ENCODE measurements at places on chromosomes 6 and 20. TPM values are rescaled to one million over a fixed set of nuclear protein-coding genes. Genes with fewer than 3 reads are reported as not detected.

The CALHM4 gene
- total RNA-seq = not detected

The LY86 gene
- total RNA-seq = 2.3 TPM

The TMX4 gene
- 26.5 TPM for total RNA-seq

The SGK1 gene
- total RNA-seq = 151 TPM

The MAS1 gene
- not detected for total RNA-seq

The UNC5CL gene
- total RNA-seq = 0.42 TPM

- no peaks in the 10 kb centered on the region for H3K27me3 ChIP-seq
- no peak overlapping the region for H3K4me3 ChIP-seq
- H3K27ac ChIP-seq = no peak overlapping the region
- H3K4me1 ChIP-seq = no peaks in the 10 kb centered on the region
Observed at GRCh38 chr6:97572943-97573342, 289.9 kb upstream of the MMS22L start.

DNA sequence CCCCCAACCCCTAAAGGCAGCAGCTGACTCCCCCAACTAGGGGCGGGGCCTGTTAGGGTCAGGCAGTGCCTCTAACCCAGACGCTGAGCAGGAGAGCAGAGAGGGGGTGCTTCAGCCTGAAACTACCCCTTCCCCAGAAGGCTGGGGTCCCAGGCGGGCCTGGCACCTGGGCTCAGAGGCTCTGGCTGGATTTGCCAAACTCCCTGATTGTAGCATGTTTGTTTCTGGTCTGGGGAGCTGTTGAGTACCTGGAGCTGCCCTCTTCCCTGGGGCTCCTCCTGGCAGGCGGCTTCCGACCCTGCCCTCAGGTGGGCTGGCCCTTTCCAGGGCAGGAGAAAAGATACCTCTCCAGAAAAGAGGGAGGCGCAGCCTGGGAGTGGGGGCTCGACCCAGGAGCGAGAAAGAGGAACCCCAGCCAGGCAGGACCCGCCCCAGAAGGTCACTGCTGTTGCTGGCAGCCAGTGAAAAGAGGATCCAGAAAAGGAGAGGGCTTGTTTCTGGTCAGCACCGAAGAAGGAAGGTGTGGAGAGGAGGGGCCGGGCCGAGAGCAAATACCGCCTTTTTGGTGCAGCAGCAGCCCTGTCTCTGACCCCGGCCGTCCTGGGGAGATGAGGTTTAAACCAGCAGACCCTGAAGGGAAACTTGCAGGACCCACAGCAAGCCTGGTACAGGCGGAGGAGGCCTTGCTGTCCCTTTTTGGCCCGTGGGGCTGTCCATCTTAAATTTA, 810 bp upstream of the ABHD16B start:
- H3K36me3 ChIP-seq = peaks cover 10% of the 10 kb centered on the region
- H3K4me1 ChIP-seq = peaks cover 36% of the 10 kb centered on the region
- H3K27ac ChIP-seq = no peak overlapping the region
- DNase-seq = no peak
- no peaks in the 10 kb centered on the region for H3K27me3 ChIP-seq

DNA sequence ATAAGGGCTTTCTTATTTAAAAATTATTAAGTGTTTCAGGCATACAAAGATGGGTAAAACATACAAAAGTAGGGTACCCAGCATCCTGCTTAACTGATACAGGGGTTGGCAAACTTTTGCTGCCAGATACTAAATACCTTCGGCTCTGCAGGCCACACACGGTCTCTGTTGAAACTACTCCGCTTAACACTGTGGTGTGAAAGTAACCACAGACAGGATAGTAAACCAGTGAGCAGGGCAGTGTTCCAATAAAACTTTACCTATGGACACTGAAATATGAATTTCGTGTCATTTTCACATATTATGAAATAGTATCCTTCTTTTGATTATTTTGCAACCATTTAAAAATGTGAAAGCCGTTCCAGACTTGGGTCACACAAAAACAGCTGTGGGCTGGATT, 92.4 kb downstream of the EYA2 start:
- H3K27me3 ChIP-seq = no peaks in the 10 kb centered on the region
- DNase-seq = no peak
- no peak overlapping the region for H3K27ac ChIP-seq
- H3K4me1 ChIP-seq = peaks cover 29% of the 10 kb centered on the region
- H3K4me3 ChIP-seq = no peak overlapping the region

DNA sequence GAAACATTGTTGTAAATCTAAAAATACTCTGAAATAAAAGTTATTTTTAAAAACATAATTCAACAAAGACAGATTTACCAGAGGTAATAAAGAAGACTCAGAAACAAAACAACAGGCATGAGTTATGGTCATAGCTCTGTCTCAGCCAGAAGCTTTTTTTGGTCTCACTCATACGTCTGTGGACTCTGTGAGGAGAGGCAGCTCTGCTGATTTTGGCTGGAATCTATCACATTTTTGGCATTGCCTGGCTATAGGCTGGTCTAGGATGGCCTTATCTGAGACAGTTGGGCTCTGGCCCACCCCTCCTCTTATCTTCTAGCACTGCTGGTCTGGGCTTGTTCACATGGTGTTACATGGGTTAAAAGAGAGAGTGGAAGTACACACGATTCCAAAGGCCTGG, 514.0 kb upstream of the BTBD3 start:
- H3K27me3 ChIP-seq = no peaks in the 10 kb centered on the region
- no peaks in the 10 kb centered on the region for H3K4me1 ChIP-seq
- no peak overlapping the region for H3K27ac ChIP-seq
- DNase-seq = no peak
- no peak overlapping the region for H3K4me3 ChIP-seq

GRCh38 chr6:101114703-101115102, 233.6 kb upstream of the ASCC3 start:
- no peaks in the 10 kb centered on the region for H3K27me3 ChIP-seq
- no peak overlapping the region for H3K27ac ChIP-seq
- no peak overlapping the region for H3K4me3 ChIP-seq
- H3K4me1 ChIP-seq = no peaks in the 10 kb centered on the region

GRCh38 chr20:61757678-61758563, 307.8 kb downstream of the TAF4 start:
- no peaks in the 10 kb centered on the region for H3K36me3 ChIP-seq
- H3K27ac ChIP-seq = no peak overlapping the region
- no peaks in the 10 kb centered on the region for H3K27me3 ChIP-seq

DNA sequence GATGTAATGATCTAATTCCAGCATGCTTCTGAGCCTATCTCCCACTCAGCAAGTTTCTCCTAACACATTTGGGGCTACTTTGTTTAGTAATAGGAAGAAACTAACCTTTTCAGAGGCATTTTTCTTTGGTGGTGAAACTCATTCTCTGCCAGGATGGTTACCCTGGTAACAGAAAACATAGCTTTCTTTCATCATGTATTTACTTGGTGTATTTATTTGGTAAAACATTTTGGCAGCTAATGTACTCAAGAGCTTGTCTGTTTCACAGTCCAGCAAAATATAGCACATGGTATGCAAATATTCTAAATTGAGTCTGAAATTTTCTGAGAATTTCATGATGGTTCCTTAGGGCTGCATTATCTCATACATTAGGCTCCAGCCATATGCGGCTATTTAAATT, 100.0 kb downstream of the SLC35B3 start:
- no peaks in the 10 kb centered on the region for H3K36me3 ChIP-seq
- peaks cover 9% of the 10 kb centered on the region for H3K4me1 ChIP-seq
- no peaks in the 10 kb centered on the region for H3K27me3 ChIP-seq
- H3K4me3 ChIP-seq = no peak overlapping the region
- DNase-seq = no peak

- H3K4me1 ChIP-seq = no peaks in the 10 kb centered on the region
- no peak overlapping the region for H3K4me3 ChIP-seq
- peaks cover 91% of the 10 kb centered on the region for H3K27me3 ChIP-seq
- no peak for DNase-seq
Observed at GRCh38 chr20:46277602-46278001, 30.7 kb downstream of the CDH22 start.

DNA sequence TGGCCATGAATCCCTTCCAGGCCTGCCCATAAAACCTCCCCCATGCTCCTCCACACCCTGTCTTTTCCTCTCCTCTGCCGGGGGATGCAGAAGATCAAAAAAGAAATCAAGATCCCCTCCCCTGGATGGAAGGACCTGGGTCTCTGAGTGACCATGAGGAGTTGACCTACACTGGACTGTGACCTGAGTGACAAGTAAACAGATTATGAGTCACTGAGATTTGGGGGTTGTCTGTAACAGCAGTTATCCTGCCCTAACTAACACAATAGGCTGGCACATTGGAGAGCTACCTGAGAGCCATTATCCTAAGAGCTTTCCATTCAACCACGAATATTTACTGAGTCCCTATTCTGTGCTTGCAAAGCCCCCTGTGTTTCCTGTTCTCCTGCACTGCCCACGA, 28.4 kb upstream of the SIRPA start:
- H3K4me3 ChIP-seq = no peak overlapping the region
- H3K4me1 ChIP-seq = no peaks in the 10 kb centered on the region
- H3K27me3 ChIP-seq = no peaks in the 10 kb centered on the region
- DNase-seq = no peak
- no peaks in the 10 kb centered on the region for H3K36me3 ChIP-seq

GRCh38 chr20:34862724-34863123, 9.9 kb downstream of the GGT7 start:
- no peak overlapping the region for H3K4me3 ChIP-seq
- DNase-seq = no peak
- H3K27me3 ChIP-seq = no peaks in the 10 kb centered on the region

DNA sequence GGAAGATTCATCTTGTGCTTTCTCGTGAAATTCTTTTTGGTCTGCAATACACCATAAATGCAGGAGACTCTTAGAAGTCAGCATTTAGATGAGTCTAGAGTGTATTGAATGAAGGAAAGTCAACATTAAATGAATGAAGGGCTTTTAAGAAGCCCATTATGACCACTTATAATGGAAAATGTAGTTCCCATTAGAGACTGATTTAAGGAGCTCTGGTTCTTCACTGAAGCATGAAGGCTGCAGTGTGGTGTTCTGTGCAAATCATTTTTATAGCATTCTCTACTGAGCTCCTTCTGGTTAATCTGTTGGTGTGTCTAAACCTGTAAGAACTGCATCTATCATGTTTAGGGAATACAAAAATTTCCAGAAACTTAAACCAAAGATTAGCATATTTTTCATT, 19.7 kb downstream of the NCOA7 start:
- no peaks in the 10 kb centered on the region for H3K36me3 ChIP-seq
- H3K4me1 ChIP-seq = peaks cover 50% of the 10 kb centered on the region
- no peak for DNase-seq

GRCh38 chr6:146339716-146340115, 203.9 kb upstream of the RAB32 start:
- DNase-seq = no peak
- no peaks in the 10 kb centered on the region for H3K36me3 ChIP-seq
- H3K27ac ChIP-seq = no peak overlapping the region
- no peaks in the 10 kb centered on the region for H3K4me1 ChIP-seq
- H3K27me3 ChIP-seq = no peaks in the 10 kb centered on the region

GRCh38 chr6:106749609-106750008, 120.2 kb downstream of the QRSL1 start:
- H3K4me3 ChIP-seq = no peak overlapping the region
- H3K36me3 ChIP-seq = no peaks in the 10 kb centered on the region
- peaks cover 48% of the 10 kb centered on the region for H3K4me1 ChIP-seq
- H3K27ac ChIP-seq = no peak overlapping the region

GRCh38 chr6:106772270-106773142, 143.1 kb downstream of the QRSL1 start:
- no peaks in the 10 kb centered on the region for H3K4me1 ChIP-seq
- no peak overlapping the region for H3K4me3 ChIP-seq
- no peaks in the 10 kb centered on the region for H3K27me3 ChIP-seq
- H3K27ac ChIP-seq = no peak overlapping the region
- no peaks in the 10 kb centered on the region for H3K36me3 ChIP-seq

- H3K27me3 ChIP-seq = no peaks in the 10 kb centered on the region
- H3K4me3 ChIP-seq = no peak overlapping the region
- DNase-seq = no peak
- no peaks in the 10 kb centered on the region for H3K36me3 ChIP-seq
- peaks cover 26% of the 10 kb centered on the region for H3K4me1 ChIP-seq
Observed at GRCh38 chr20:48621376-48622078, 206.3 kb downstream of the PREX1 start.

DNA sequence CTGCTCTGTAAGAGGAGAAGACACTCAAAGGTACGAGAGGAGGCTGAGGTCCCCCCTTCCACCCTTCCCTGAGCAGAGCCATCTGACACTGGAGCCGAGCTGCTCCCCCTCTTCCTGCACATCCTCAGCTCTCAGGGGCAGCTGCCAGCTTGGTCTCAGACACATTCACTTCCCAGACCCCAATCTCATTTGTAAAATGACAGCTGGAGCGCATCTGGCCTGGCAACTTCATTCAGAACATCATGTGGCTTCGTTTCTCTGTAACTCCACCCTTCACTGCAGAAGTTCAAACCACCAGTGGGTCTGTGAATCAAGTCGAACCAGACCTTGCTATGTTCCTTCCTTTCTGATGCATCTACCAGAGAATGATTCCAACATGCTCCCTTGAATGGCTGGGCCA, 145.6 kb upstream of the CDH4 start:
- H3K4me1 ChIP-seq = no peaks in the 10 kb centered on the region
- no peak for DNase-seq
- no peaks in the 10 kb centered on the region for H3K36me3 ChIP-seq
- H3K27ac ChIP-seq = no peak overlapping the region
- no peaks in the 10 kb centered on the region for H3K27me3 ChIP-seq

- H3K36me3 ChIP-seq = no peaks in the 10 kb centered on the region
- no peak for DNase-seq
- no peak overlapping the region for H3K4me3 ChIP-seq
- peaks cover 20% of the 10 kb centered on the region for H3K4me1 ChIP-seq
- H3K27ac ChIP-seq = no peak overlapping the region
Observed at GRCh38 chr6:36350681-36351571, 14.2 kb upstream of the BNIP5 start.

- H3K36me3 ChIP-seq = no peaks in the 10 kb centered on the region
- peaks cover 52% of the 10 kb centered on the region for H3K4me1 ChIP-seq
- peak overlapping the region; percentile 96 for H3K27ac ChIP-seq
- peak overlapping the region; percentile 63 for H3K4me3 ChIP-seq
- no peak for DNase-seq
Observed at GRCh38 chr6:26251354-26252076, 113.5 kb upstream of the BTN3A2 start.

DNA sequence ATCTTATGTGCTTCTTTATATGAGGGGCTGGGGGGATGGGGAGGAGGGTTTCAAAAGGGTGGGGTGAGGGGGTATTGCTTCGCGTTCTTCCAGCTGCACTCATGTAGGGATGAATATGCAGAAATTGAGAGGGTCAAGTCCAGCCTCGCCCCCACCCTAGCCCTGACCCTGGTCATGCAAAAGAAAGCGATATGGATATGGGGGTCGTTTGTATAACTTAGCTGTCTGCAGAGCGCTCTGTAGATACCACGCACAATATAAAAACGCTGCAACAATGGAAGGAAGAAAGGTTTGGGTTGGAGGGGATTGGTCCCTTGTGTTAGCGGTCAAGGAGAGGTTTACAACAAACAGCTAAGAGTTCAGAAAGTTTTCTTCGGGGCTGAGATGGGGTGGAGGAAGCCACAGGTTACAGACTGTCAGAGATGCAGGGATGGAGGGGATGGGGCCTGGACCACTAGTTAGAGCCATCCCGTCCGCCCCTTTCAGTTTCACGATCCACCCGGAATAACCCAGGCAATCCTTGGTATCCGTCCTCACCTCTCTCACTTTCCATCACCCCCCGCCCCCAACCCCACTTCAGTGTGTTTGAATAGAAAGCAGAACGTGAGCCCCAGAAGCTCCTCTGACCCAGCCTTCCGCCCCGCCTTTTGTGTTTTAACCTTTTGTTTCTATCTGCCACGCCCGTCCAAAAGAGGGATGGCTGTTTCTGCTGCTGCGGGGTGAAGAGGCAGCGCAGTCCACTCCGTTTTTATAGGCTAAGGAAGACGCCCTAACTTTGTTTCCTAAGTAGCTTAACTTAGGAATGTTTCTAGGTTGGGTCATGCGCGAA, 73.5 kb downstream of the SOX4 start:
- H3K36me3 ChIP-seq = no peaks in the 10 kb centered on the region
- H3K27ac ChIP-seq = peak overlapping the region; percentile 81
- no peak for DNase-seq
- H3K4me3 ChIP-seq = peak overlapping the region; percentile 28

- H3K36me3 ChIP-seq = no peaks in the 10 kb centered on the region
- no peaks in the 10 kb centered on the region for H3K27me3 ChIP-seq
- no peaks in the 10 kb centered on the region for H3K4me1 ChIP-seq
- DNase-seq = no peak
Observed at GRCh38 chr6:55557146-55557545, 21.8 kb downstream of the HMGCLL1 start.
